ENCODE measurements at places on chromosomes 5 and 9. TPM values are rescaled to one million over a fixed set of nuclear protein-coding genes. Genes with fewer than 3 reads are reported as not detected.

The GRIA1 gene
- total RNA-seq = not detected

DNA sequence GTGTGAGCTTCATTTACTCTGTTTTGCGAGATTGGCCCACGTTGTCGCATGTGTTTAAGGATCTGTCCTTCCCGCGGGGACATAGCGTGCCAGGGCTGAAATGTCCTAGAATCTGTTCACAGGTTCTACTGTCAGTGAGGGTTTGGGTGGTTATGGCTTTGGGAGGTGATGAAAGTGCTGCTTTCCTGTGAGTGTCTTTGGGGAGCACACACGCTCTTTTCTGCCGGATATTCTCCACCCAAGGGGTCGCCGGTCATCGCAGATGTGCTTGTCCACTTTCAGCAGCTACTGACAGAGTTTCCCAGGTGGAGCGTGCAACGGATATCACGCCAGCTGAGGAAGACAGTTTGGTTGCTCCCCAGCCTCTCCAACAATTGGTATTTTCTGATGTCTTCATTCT is 32.1 kb downstream of the PROP1 start:
- DNase-seq = no peak
- no peaks in the 10 kb centered on the region for H3K36me3 ChIP-seq
- H3K27ac ChIP-seq = no peak overlapping the region
- no peak overlapping the region for H3K4me3 ChIP-seq
- no peaks in the 10 kb centered on the region for H3K27me3 ChIP-seq

DNA sequence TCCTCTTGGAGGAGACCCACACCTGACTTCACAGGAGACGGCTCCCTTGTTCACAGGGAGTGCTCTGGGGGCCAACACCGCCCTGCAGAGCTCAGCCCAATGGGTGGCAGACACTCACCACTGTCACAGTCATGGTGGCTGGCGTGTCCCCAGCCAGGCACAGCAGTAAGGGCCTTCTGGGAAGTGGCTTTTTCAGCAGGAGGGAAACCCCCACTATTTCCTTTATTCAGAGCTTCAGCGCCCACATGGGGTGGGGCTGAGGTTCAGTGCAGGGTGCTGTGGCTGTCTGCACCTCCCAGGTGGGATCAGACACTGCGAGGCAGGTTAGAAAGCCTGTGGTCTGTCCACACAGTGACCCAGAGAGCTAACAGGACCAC is 3.6 kb upstream of the SNAPC4 start:
- H3K27ac ChIP-seq = peak overlapping the region; percentile 79
- H3K27me3 ChIP-seq = no peaks in the 10 kb centered on the region
- H3K36me3 ChIP-seq = no peaks in the 10 kb centered on the region
- peaks cover 35% of the 10 kb centered on the region for H3K4me1 ChIP-seq
- peak; percentile 85 for DNase-seq
- no peak overlapping the region for H3K4me3 ChIP-seq

The KIF24 gene
- 3.3 TPM for total RNA-seq

GRCh38 chr9:94576131-94576530 is 17.5 kb downstream of the FBP2 start:
- H3K4me3 ChIP-seq = no peak overlapping the region
- no peak for DNase-seq
- H3K27me3 ChIP-seq = no peaks in the 10 kb centered on the region
- H3K27ac ChIP-seq = no peak overlapping the region
- no peaks in the 10 kb centered on the region for H3K4me1 ChIP-seq
- H3K36me3 ChIP-seq = no peaks in the 10 kb centered on the region

The PRDM9 gene
- total RNA-seq = not detected

DNA sequence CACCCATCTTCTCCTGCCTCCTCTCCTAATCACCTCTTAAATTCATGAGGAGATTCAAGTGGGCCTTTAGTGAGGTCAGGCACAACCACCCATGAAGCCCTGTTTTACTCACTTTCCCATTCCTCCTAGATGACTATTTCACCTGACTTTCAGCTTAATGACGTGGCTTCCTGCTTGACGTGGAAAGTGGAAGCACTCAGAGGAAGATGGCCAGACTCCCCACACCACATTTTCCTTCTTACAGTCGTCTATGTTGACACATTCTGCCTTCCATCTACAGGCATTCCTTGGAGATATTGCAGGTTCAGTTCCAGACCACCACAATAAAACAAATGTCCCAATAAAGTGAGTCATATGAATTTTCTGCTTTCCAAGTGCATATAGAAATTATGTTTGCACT is 146.4 kb upstream of the TAS2R1 start:
- no peak for DNase-seq
- no peak overlapping the region for H3K4me3 ChIP-seq
- no peaks in the 10 kb centered on the region for H3K4me1 ChIP-seq
- no peaks in the 10 kb centered on the region for H3K27me3 ChIP-seq
- no peaks in the 10 kb centered on the region for H3K36me3 ChIP-seq
- H3K27ac ChIP-seq = no peak overlapping the region

- H3K27me3 ChIP-seq = no peaks in the 10 kb centered on the region
- no peaks in the 10 kb centered on the region for H3K36me3 ChIP-seq
- DNase-seq = no peak
- H3K4me3 ChIP-seq = no peak overlapping the region
- no peaks in the 10 kb centered on the region for H3K4me1 ChIP-seq
Observed at GRCh38 chr9:4639420-4639819, 22.7 kb upstream of the PLPP6 start.

All from Peyer's patch (tissue), 4 donors.